ENCODE measurements at places on chromosomes 16 and 17.

GRCh38 chr16:80298676-80299075, 242.1 kb upstream of the DYNLRB2 start:
- DNase-seq: no peak

GRCh38 chr16:22736791-22737190, 77.2 kb upstream of the HS3ST2 start:
- DNase-seq: no peak

- DNase-seq: no peak
Observed at GRCh38 chr17:12967962-12968361, 49.9 kb downstream of the ELAC2 start.

- DNase-seq: no peak
Observed at GRCh38 chr17:42272162-42272907, 3.9 kb downstream of the STAT5B start.

DNA sequence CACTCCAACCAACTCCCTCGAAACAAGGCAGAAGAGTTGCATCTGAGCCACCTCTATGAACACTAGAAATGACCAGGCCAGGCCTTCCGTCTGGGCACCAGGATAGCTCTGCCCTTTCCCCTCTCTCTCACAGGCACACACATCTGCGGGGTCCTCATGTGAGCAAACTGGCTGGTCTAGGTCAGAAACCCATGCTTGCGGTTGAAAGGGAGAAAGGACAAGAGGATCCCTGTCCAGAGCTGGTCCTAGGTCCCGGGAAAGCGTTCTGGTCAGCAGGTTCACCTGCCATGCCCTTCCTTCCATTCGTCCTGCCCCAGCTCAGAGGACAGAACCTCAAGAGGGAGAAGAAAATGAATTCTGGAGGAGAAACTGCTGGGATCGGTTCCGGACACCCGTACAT, 2.7 kb downstream of the MNT start:
- DNase-seq: no peak

DNA sequence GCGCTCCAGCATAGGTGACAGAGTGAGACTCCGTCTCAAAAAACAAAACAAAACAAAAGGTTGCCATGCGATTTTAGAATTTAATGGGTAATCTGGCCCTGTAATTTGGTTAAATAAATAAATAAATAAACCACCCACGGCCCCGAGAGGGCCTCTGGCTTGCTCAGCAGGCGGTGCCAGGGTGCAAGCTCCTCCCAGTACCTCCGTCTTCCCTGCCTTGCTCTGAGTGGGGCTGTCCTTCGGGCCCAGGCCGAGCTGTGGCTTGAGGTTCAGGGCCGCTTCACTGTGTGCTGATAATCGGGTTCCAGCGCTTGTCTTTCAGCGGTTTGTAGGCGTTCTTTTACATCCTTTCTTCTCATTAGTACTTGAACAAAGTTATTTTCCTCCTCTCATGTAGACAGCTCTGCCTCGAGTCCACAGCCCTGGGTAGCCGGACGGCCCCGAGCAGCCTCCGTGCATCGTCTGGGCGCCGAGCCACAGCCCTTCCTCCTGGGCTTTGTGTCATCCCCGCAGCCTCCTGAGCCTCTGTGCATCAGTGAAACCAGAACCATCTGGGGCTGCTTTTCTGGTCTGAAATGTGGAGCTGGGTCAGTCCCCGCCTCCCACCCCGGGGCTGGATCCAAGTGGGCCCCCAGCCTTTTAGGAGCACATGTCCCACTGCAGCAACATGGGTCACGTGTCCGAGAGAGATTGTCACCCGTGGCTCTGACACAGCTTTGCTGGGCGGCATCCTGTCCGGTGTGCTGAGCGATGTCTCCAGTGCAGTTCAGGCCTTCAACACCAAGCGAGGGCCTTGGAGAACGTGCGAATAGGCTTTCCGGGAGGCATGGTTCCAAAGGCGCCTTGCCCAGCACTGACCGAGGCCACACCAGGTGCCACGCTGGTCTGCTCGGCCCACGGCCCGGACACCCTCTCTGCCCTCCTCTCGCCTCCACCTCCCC, 157.4 kb upstream of the CHMP6 start:
- no peak for DNase-seq

GRCh38 chr17:72687886-72688285, 404.6 kb downstream of the SLC39A11 start:
- no peak for DNase-seq

DNA sequence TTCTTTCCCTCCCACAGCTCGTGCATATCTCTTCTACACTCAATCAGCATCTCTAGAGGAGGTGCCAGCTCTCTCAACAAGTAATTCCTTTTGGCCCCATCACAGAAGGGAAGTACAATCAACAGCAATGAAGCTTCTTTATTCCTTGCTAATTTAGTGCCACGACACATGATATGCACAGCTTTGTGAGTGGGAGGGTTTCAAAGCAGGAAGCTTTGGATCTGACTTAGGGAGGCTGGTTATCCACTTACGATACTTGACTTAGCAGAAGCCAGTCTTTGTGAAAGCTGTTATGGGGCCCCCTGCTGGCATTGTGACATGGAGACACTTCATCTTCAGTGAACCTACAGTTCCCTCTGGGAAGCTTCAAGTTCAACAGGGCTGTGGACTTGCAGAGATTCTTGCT, 81.0 kb downstream of the TMEM100 start:
- no peak for DNase-seq

All from stimulated activated CD8-positive, alpha-beta memory T cell treated with anti-CD3 and anti-CD28 coated beads, Interleukin-4, amount 100 ng/mL, for 4 hours (primary cell).